ENCODE measurements at places on chromosomes 16 and 17.

- no peak for DNase-seq
Observed at GRCh38 chr16:89052890-89053724, 40.5 kb upstream of the ACSF3 start.

- DNase-seq: peak; percentile 64
Observed at GRCh38 chr17:3959295-3959899, 4.8 kb downstream of the ATP2A3 start.

GRCh38 chr17:40069751-40070708, 7.3 kb downstream of the THRA start:
- peak; percentile 71 for DNase-seq

DNA sequence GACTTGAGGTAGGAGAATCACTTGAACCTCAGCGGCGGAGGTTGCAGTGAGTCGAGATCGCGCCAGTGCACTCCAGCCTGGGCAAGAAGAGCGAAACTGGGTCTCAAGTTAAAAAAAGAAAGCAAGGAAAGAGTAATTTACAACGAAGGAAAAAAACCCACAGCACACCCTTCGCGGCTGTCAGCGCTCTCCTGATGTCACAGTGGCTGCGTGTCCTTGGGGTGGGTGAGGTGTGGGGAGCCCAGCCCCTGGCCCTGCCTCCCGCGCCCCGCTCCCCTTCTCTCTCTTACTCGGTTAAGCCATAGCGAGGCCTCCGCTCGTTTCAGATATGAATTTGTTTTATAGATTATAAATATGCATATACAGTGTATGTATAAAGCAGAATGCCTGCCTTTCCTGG, 740 bp upstream of the JPT2 start:
- no peak for DNase-seq

GRCh38 chr17:34741967-34742366, 162.6 kb downstream of the TMEM132E start:
- peak; percentile 64 for DNase-seq

DNA sequence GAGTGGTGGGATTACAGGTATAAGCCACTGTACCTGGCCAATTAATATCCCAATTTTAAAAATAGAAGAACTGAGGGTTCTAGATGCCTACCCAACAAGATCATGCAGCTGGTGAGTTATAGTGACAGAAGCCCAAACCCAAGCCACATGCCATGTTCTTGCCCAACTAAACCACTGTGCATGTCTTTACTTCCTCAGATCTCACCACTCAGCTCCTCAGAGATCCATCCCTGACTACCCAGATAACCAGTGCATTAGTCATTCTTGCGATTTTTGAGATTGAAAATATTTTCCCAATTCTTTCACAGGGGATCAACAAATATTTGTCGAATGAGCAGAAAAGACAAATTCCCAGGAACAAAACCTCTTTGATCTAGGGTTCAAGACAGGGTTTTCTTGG, 303.1 kb downstream of the CBLN1 start:
- DNase-seq: no peak

GRCh38 chr17:56821847-56822534, 11.7 kb downstream of the C17orf67 start:
- DNase-seq: no peak

- DNase-seq: peak; percentile 42
Observed at GRCh38 chr17:74971069-74971841, 1.3 kb downstream of the HID1 start.

GRCh38 chr16:85168732-85169256, 56.5 kb upstream of the CIBAR2 start:
- peak; percentile 82 for DNase-seq

DNA sequence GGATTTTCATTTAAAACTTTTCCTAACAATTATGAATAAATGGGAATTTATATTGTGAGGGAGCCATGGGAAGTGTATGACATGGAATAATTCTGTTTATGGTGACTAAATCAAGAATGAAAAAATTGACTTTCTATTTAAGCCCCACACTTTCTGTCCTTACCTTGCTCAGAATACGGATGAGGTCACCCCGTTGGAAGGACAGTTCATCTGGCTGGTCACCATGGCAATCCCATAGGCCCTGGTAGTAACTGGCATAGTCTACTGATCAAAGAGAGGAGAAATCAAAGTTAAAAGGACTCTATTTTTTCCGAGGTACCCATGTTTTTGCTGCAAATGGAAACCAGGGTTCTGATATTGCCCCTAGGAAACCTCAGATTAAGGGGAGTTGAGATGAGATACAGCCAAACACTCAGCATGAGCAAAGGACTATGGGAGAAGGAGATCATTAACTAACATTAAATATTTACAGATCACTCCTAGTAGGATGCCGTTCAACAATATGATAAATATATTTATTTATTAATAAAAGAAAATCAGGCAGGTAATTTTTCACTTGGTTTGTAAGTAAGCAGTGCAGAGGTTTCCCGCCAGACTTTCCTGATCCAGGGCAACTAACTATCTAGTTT, 54.9 kb downstream of the SNX11 start:
- DNase-seq: no peak

- no peak for DNase-seq
Observed at GRCh38 chr17:35170968-35171771, 23.0 kb downstream of the SLC35G3 start.

DNA sequence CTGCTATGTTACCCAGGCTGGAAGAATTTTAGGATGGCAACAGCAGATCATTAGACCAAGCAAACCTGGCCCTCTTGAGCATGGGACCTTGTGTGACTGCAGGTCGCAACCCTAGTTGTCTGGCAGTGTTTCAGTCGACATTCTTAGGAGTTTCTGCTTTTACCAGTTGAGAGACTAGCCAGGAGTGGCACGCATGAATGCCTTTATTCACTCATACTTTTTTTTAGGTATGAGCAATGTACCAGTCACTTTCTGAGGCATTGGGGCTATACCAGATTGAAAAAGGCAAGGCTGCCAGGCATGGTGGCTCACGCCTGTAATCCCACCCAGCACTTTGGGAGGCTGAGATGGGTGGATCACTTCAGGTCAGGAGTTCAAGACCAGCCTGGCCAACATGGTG, 28.2 kb upstream of the HAS3 start:
- DNase-seq: no peak

GRCh38 chr17:75602644-75603043, 15.0 kb downstream of the MYO15B start:
- DNase-seq: peak; percentile 51

DNA sequence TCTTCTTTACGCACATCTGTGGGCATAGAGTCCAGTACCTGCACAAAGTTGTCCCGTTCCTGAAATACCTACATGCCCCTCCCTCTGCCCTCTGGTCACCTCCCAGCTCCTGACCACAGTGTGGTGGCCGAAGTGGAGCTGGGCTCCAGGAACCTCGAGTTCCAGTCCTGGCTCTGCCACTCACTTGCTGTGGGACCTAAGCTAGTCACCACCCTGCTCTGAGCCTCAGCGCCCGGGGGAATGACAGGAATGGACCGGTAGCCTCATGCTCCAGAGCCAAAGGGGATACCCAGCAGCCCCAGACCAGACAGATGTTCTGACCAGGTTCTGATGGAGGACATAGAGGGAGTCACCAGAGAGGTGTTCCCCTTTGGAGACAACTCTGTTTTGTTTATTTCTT, 26.7 kb upstream of the ITGA3 start:
- DNase-seq: no peak

GRCh38 chr17:63040816-63041215, 74.8 kb downstream of the TANC2 start:
- no peak for DNase-seq

GRCh38 chr16:66028510-66029216, 337.8 kb upstream of the CDH5 start:
- no peak for DNase-seq

DNA sequence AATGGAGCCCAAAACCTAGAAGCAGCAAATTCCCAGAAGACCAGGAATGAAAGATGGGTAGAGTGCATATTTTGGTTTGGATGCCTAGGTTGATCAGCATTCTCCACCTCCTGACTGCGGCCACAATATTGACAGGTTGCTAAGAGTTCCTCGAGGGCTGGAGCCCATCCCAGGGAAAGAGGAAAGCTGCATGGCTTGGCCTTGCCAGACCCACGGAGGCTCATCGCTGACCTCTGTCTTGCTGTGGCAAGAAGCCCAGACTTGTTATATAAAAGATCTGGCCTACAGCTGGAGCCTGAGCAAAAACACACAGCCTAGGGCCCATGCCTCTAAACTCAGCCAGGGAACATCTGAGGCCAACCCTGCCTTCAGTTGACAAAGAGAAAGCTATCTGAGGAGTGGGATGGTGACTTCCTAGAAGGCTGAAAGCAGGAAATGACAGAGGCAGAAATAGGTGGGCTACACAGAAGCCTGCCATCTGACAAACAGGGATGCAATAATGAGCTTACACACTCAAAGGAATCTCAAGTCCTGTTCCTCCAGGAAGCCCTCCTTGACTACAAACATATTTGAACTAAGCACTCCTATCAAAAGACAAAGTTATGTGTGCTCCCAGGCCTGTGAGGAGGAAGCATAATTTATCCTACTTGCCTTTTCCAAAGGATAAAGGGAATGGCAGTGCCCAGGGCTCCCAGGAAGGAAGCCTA, 22.5 kb upstream of the SLC35B1 start:
- no peak for DNase-seq

DNA sequence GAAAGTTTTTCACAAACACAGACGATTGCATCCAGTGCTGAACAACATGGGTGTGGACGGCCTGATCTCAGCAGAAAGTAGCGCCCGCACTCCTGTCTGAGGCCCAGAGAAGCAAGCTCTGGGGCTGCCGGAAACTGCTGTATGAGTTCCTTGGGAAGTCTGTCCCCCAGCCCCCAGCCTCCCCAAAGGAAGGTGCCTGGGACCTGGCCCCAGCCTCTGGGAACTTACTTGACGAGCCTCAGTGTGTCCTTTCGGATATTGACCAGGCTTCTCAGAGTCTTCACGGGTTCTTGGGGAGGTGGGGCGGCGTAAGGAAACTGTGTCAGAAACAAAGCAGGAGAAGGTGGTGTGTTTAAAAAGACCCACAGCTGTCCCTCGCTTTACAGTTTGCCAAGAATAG, 32.4 kb upstream of the FOXJ1 start:
- no peak for DNase-seq

DNA sequence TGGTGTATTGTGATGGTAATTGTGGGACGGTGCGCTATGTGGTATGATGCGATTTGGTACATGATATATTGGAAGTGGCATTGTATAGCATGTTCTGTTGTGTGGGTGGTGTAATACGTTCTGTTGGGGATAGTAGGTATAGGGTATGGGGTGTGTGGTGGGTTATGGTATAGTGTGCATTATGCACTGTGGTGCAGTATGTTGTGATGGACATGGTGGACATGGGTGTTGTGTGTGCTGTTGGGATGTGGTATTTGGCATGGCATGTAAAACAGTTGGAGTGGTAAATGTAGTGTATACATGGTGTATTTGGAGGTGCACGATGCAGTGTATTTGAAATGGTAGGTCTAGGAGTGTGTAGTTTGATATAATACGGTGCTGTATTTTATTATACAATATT, 170.6 kb upstream of the CNTNAP4 start:
- DNase-seq: no peak

DNA sequence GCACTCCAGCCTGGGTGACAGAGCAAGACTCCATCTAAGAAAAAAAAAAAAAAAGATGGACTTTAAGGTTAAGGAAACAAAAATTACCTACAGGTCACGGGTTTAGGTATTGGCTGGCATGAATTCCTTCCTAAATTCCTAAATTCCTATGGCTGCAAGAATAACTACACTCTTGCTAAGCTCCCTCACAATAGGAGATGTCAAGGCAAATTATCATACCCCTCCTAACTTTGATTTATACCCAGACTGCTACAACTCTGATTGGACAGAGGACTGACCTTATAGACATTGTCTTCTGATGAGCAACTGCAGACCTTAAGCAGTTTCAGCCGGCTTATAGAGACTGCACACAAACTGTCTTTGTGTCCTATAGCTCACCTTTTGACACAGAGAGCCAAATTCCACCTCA, 25.1 kb upstream of the TMC7 start:
- DNase-seq: no peak

DNA sequence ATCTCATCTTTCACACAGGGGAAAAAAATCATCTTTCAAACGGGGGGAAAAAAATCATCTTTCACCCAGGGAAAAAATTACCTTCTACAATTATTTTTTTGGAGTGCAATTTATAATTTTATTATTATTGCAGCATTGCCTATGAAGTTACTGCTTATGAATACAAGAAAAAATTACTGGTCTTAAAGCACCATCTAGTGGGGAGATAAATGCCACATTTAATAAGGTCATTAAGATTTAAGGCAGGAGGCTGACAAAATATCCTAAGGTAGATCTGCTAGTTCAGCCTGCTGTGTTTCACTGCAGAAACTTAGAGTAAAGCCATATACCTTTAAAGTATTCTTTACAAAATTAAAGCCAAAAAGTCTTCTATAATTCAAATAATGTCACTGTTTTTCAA, 13.7 kb downstream of the SHCBP1 start:
- no peak for DNase-seq

GRCh38 chr17:79993390-79994227, 42.1 kb downstream of the TBC1D16 start:
- DNase-seq: peak; percentile 88
